Renal cortex interstitium (tissue), 15 donors: ENCODE measurements at places on chromosomes 4 and X.

DNA sequence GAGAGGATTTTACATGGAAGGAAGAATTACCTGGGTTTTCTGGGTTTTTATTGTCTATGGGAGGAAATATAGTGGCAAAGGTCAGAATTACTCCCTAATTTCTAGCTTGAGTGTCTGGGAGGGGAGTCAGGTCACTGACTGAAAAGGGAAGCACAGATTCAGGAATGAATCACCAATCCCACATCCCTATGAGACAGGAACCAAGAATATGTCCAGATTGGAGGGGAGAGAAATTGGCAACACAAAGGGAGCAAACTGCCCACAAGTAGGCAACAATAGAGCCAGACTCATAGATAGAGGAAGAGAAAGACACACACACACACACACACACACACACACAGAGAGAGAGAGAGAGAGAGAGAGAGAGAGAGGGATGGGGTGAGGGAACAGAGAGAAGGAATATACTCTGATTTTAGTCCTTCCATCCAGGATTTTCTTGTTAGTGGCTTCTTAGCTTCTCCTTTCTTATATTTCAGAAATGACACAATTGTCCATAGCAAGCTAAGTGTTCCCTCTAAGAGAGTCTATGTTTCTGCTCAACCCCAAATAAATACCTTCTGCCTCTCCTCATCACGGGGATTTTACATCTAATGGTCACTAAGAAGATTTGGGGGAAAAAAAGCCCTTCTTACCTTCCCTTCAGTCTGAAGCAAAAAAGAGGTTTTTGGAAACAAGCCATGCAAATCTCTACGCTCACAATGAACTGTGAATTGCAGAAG lies 12.0 kb downstream of the P2RY10 start:
- no peak for DNase-seq

DNA sequence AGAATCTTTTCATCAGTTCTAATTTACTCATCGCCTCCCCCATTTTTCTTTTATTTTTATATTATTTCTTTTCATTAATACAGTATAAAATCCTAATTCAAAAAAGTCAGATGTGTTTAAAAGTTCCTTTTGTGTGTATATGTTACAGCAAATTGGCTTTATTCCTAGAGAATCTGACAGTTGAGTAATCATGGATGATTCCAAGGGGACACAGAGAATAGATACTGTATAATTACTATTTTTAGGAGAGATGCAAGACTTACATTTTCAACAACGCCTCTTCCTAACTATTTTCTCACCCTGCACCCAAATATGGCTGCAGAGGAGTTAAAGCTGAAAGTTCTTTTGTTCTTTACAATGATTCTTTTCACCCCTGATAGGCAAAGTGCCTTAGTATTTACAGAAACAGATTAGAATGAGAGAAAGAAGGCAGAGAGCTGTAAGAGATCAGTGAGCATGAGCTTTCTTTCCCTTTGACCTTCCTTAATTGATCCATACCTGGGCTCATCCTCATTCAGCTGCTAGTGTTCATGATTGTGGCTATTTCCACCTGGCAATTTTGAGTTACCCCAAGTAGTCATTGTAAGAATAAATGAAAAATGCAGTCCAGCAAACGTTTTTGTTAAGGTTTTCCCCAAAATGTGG lies 210.8 kb downstream of the SLC4A4 start:
- DNase-seq, result no peak

GRCh38 chr4:89434364-89434988 lies 126.9 kb upstream of the GPRIN3 start:
- peak; percentile 29 for DNase-seq

- DNase-seq, result no peak
Measured at GRCh38 chrX:23993012-23993633, 33.9 kb downstream of the KLHL15 start.

DNA sequence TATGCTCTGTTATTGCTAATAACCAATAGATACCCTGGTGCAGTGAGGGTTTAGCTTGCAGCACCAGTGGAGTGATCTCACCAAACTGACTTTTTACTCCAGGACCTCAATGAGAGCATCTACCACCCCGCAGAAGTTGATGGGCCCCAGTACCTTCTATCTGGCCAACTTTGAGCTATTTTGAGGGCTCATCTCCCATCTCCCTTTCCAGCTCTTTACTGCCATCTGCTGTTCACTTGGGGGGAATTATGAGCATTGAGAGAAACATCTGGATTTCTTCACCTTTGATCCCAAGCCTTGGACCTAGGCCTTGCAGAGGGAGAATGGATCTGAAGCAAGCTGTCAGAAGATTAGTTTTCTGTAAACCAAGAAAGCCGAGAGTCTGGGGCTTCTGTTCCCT lies 143.6 kb downstream of the TMEM164 start:
- DNase-seq, result peak; percentile 44

DNA sequence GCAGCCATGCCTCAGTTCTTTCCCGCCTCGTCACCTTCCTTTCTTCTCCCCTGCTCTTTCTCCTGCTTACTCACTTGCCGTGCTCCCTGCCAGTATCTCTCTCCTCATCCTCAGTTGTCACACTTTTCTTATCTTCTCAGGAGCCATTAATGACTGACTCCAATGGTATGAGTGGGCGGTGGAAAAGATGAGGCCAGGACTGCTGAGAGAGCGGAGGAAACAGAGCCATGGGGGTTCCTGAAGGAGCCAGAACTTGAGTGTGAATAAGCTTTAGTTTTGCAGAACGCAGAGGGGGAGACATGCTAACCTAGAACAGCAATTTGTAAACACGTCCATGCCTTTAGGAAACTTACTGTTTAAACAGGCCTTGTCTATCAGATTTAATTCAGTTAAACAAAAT lies 126.5 kb downstream of the CHIC2 start:
- no peak for DNase-seq

GRCh38 chrX:109857584-109858228 lies 124.6 kb upstream of the ACSL4 start:
- DNase-seq, result no peak

- no peak for DNase-seq
Measured at GRCh38 chrX:141632124-141632523, 42.6 kb downstream of the SPANXA2 start.

- DNase-seq, result no peak
Measured at GRCh38 chr4:77605210-77605902, at the start of gene CXCL13. Gene CXCL13, plus strand, starts transcription at chr4:77605820. Its CDS starts 46 bp downstream, at chr4:77605866.

DNA sequence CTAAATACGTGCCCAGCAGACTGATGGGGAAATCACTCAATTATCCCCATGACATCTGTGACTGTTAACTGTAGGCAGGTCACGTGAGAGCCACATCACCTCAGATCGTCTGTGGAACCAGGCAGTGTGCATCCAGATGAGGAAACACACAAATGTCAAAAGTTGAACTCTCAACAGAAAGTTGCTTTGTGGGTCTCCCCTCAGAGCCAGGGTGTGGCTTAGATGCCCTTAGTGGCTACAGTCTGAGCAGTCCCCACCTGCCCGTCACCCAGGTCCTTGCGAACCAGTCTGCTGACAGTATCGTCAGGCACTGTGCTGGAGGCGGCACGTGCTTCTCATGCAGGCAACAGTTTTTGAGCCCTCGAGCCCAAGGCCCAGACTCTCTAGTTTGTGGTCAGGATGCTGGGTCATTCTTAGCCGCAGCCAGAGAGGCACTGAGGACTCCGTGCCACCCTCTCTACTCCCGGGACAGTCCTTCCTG lies 10.8 kb downstream of the TMEM187 start:
- DNase-seq, result no peak

DNA sequence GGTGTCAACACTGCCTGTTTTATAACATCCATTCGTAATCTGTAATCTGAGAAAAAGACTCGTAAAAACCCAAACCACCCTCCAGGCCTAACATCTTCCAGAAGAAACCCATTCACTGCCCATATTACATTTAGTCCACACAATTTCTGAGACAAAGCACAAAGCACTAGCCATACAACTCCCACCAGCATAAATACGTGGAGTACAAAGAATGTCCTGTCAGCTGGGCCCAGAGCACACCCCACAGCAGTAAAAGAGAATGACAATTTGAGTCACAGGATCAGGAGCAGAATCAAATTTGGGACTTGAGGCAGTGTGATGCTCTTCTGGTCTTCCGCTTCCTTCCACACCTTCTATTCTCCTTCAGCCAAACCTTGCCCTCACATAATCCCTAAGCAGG lies 6.8 kb downstream of the MECP2 start:
- no peak for DNase-seq

DNA sequence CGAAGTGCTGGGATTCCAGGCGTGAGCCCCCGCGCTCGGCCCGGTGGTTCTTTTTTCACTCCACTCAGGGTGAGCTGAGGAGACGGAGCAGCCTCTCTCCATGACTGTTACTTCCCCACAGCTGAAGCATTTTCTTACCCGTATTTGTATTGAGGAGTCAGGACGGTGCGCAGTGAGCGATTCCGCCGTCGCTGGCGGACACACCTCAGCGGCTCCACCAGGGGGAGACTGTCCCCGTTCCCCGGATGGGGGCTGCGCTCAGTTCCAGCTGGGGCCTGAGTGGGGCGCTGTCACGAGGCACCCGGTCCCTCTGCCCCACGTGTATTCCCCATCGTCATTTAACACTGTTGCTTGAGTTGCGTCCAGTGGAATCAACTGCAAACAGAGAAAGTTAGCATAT lies 844.0 kb upstream of the FRG1 start:
- no peak for DNase-seq

DNA sequence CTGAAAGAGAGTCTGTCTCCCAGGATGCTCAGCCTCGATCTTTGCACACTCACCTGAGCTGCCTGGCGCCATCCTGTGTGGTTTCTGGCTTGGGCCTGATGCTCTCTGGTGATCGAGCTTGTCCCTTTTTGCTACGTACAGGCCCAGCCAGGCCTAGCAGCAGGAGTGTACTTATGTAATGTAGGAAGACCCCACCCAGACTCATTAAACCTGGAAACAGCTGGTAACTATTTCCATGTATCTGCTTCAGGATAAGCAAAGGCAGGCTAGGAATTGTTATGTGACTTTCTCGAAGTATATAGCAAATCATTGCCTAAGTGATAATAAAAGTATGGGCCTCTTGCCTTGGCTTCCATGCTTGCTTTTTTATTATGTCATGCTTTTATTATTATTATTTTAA lies 18.6 kb upstream of the ARSJ start:
- no peak for DNase-seq

GRCh38 chrX:133475521-133475920 lies 60.2 kb upstream of the GPC4 start:
- peak; percentile 37 for DNase-seq

- no peak for DNase-seq
Measured at GRCh38 chrX:10052906-10053625, 85.9 kb downstream of the CLDN34 start.

- DNase-seq, result no peak
Measured at GRCh38 chr4:119510395-119511149, 118.0 kb downstream of the PDE5A start.

GRCh38 chr4:21882051-21882839 lies 66.3 kb downstream of the KCNIP4 start:
- DNase-seq, result no peak

GRCh38 chrX:70087857-70088630 lies 25.8 kb downstream of the OTUD6A start:
- no peak for DNase-seq

GRCh38 chr4:126718136-126718535 lies 914.6 kb upstream of the INTU start:
- no peak for DNase-seq

DNA sequence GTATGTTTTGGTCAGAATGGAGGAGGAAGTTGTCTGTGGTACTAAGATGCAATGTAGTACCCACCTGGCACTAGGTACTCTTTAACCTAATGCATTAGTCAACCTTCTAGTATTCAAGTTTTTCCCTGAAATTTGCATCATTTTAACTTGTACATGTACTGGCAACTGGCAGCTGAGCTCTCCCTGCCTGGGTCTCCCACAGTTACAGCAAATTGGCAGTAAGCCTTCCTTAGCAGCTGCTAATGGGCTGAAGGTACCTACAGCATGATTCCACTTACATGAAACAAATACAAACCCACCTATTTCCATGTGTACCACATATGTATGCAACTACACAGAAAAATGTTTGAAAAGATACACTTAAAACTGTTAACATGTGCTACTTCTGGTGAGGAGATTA lies 8.1 kb upstream of the KLHL2 start:
- DNase-seq, result no peak

GRCh38 chr4:68175562-68176155 lies 46.0 kb upstream of the TMPRSS11F start:
- peak; percentile 38 for DNase-seq

GRCh38 chr4:140126261-140126660 lies 27.7 kb downstream of the MAML3 start:
- no peak for DNase-seq

DNA sequence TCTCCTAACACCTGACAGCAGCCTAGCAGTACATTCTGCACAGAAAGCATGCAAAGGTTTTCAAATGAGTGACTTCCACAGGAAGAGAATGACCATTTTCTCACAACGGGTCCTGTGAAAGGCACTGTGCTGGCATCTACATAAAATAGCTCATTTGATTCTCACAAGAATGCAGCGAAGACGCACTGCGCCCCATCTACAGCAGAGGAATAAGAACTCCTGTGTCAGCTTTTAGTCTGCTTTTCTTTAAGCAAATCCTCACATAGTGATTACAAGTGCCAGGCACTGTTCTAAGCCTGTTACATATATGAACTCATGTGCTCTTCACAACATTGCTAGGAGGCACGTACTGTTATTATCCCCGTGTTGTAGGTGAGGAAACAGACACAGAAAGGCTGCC lies 62.5 kb downstream of the AFAP1 start:
- DNase-seq, result no peak

- no peak for DNase-seq
Measured at GRCh38 chr4:162767083-162767482, 399.6 kb downstream of the NAF1 start.

GRCh38 chr4:38621028-38621684 lies 42.8 kb upstream of the KLF3 start:
- DNase-seq, result no peak

GRCh38 chr4:4364486-4365208 lies 22.3 kb upstream of the NSG1 start:
- no peak for DNase-seq

DNA sequence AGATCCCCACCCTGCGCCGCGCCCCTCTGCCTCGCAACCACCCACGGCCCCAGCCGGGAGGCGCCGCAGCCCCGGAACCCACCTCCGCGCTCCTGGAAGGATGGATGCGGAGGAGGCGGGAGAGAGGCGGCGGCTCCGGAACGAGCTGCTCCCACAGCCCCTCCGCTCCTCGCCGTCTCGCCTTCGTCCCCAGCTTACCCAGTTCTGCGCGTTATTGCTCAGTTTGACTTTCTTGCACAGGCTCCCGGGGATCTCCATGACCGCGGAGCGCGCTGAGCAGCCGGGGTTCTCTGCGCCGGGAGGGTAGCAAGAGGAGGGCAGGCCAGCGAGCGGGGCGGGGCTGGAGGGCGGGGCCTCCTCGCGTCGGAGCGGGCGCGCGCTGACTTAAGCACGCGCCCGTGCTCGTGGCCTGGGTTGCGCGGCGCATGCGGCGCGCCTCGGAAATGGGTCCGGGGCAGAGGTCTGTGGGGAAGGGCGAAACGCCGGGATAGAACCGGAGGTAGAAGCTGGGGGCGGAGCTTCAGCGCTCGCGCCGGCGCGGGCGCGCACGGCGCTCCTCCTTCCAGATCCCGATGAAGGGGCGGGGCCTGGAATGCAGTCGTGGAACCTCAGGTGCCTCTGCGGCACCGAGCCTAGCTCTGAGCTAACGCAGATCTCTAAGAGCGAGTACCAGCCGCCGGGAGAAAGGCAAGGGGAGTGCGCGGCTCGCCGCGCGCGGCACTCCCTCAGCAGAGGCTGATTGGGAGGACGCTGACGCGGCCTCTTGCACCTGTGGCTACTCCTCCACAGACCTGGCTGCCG lies at the start of gene PAPSS1:
PAPSS1 (minus strand) TSS at position 313 of the 801 bp plus-strand sequence; CDS start at position 258, 55 bp downstream.
- DNase-seq, result peak; percentile 98
